ENCODE measurements at places on chromosomes 11 and 22.

DNA sequence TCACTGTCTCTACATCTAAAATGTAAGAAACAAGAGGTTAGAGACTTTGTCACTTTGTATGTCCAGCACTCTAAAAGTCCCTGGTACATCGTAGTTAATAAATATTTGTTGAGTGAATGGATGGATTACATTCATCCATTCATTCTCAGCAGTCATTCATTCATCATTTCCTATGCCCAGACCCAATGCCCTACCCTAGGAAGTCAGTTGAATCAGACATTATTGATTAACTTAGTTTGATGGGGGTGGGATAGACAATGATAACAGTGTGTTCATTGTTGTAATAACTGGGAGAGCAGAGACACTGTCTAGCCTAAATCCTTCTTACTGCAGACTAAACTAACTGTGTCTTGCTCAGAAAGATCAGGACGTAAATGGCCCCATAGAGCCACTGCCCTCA lies 1.2 kb upstream of the CENPM start:
- DNase-seq = no peak
- H3K27ac ChIP-seq = no peak overlapping the region
- H3K4me3 ChIP-seq = no peak overlapping the region
- H3K4me1 ChIP-seq = peaks cover 47% of the 10 kb centered on the region

DNA sequence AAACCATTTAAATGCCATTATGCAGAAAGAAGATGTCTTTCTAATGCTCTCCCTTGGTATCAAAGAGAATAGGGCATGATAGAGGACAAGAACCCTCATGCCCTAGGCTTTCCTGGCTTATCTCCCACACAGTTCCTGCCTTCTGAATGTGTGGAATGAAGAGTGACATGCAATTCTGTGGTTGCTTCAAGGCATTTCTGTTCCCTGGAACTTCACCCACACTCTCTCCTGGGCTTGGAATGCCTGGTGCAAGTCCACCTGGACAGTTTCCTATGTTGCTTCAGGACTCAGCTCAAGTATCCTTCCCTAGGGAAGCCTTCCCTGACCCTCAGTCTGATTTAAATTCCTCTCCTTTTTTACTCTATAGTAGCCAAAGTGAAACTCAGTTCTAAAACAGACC lies 53.8 kb upstream of the DRD2 start:
- H3K27me3 ChIP-seq = peaks cover 4% of the 10 kb centered on the region
- H3K4me3 ChIP-seq = no peak overlapping the region
- DNase-seq = no peak
- no peak overlapping the region for H3K27ac ChIP-seq
- peaks cover 6% of the 10 kb centered on the region for H3K4me1 ChIP-seq

- H3K4me3 ChIP-seq = peak overlapping the region; percentile 66
- H3K36me3 ChIP-seq = no peaks in the 10 kb centered on the region
- H3K27ac ChIP-seq = no peak overlapping the region
- peaks cover 22% of the 10 kb centered on the region for H3K27me3 ChIP-seq
Measured at GRCh38 chr11:76669901-76670484, 554 bp downstream of the LRRC32 start.

- DNase-seq = no peak
- H3K27me3 ChIP-seq = no peaks in the 10 kb centered on the region
- H3K27ac ChIP-seq = peak overlapping the region; percentile 23
- peaks cover 17% of the 10 kb centered on the region for H3K4me1 ChIP-seq
Measured at GRCh38 chr11:117064275-117064674, 34.0 kb downstream of the SIK3 start.

DNA sequence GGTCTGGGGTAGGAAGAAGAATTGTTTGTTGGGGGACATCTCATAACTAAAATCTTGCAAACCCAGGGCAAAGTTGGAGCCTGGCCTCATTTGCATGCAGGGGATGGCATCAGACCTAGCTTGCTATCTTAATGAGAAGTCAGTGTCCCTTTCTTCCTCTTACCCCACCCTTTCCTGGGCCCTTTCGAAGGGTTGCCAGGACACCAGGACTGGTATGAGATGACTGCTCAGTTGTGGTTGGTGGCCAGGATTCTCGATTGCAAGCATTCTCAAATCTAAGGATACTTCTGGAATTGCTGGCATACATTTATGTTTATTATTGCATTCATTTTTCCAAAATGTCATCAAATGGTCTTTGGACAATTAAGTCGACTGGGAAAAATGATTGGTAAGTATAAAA lies 131.0 kb downstream of the SLC1A2 start:
- DNase-seq = no peak
- no peaks in the 10 kb centered on the region for H3K36me3 ChIP-seq
- H3K27ac ChIP-seq = no peak overlapping the region
- H3K27me3 ChIP-seq = no peaks in the 10 kb centered on the region
- no peaks in the 10 kb centered on the region for H3K4me1 ChIP-seq

DNA sequence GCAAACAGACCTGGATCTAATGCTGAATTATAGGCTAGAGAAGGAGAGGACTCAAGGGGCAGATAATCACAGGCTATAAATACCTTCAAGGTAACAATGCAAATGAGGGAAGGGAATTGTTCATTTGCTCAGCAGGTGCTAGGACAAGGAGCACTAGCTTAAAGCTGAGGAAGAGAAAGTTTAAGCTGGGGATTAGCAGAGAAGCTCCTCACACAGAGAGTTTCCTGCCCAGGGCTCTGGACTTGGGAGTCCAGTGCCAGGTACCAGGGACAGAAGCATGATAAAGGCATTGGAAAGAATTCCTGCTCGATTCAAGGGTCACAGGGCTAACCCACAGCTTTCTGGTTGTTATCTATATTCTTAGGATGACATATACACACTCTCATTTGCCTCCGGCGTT lies 509.9 kb downstream of the NTM start:
- H3K4me3 ChIP-seq = no peak overlapping the region
- H3K27me3 ChIP-seq = no peaks in the 10 kb centered on the region
- H3K36me3 ChIP-seq = no peaks in the 10 kb centered on the region
- no peak for DNase-seq
- H3K27ac ChIP-seq = no peak overlapping the region

GRCh38 chr11:65860278-65861164 lies at the start of gene MUS81:
Gene MUS81 (plus strand): TSS chr11:65860433. CDS start chr11:65860754, 321 bp downstream.
- H3K36me3 ChIP-seq = peaks cover 35% of the 10 kb centered on the region
- peaks cover 21% of the 10 kb centered on the region for H3K4me1 ChIP-seq
- peak within 1 kb of the TSS; percentile 98 for H3K27ac ChIP-seq
- DNase-seq = peak; percentile 99
- H3K4me3 ChIP-seq = peak within 1 kb of the TSS; percentile 90

DNA sequence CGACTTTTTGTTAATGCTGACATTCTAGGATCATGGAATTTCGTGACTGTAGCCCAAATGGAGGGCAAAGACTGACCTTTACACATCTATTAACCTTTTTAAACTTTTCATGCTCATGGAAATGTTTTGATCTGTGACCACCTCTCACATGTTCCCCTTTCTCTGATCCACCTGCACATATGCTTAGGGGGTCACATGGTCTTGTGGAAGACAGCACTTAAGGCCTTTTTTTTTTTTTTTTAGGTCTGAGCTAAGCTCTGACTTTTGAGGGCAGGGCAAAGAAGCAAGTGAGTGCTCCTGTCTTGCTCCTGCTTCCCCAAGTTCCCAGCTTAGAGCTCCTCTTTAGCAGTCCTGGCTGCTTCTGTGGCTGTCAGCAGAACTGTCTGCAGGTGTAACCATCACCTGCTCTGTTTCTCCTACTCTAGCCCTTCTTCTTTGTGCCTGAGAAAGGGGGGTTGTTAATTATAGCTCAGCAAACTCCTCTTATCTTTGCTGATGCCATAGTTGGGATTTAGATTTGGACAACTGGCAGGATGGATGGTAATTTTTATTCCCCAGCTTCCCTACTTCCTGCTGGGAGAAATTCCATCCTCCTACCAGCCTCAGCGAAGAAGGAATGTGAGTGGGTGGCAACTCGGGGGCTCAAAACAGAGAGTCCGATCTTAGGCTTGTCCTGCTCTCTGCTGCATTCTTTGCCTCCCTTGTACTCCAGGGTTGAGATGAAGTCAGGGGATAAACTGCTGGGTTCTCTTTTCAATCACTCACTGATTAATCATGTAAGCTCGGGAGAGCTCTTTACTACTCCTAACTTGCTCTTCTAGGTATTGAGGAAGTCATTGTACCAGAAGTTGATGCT lies 64.4 kb downstream of the GRAMD1B start:
- no peak overlapping the region for H3K4me3 ChIP-seq
- H3K36me3 ChIP-seq = no peaks in the 10 kb centered on the region
- H3K4me1 ChIP-seq = peaks cover 31% of the 10 kb centered on the region
- H3K27me3 ChIP-seq = no peaks in the 10 kb centered on the region

GRCh38 chr11:72007587-72007986 lies 8.9 kb downstream of the IL18BP start:
- no peaks in the 10 kb centered on the region for H3K4me1 ChIP-seq
- no peak overlapping the region for H3K27ac ChIP-seq
- no peak for DNase-seq
- H3K4me3 ChIP-seq = no peak overlapping the region
- peaks cover 65% of the 10 kb centered on the region for H3K36me3 ChIP-seq
- no peaks in the 10 kb centered on the region for H3K27me3 ChIP-seq

GRCh38 chr11:7973011-7973410 lies 7.8 kb upstream of the NLRP10 start:
- no peak overlapping the region for H3K4me3 ChIP-seq
- DNase-seq = no peak
- H3K4me1 ChIP-seq = peaks cover 42% of the 10 kb centered on the region
- H3K27ac ChIP-seq = no peak overlapping the region
- H3K36me3 ChIP-seq = peaks cover 6% of the 10 kb centered on the region

GRCh38 chr11:130705670-130706421 lies 210.4 kb downstream of the SNX19 start:
- no peak overlapping the region for H3K4me3 ChIP-seq
- no peak overlapping the region for H3K27ac ChIP-seq
- no peaks in the 10 kb centered on the region for H3K36me3 ChIP-seq
- H3K4me1 ChIP-seq = no peaks in the 10 kb centered on the region
- no peak for DNase-seq

GRCh38 chr11:120882175-120882574 lies 141.7 kb upstream of the TBCEL start:
- no peak overlapping the region for H3K4me3 ChIP-seq
- no peaks in the 10 kb centered on the region for H3K27me3 ChIP-seq
- peaks cover 12% of the 10 kb centered on the region for H3K4me1 ChIP-seq
- H3K36me3 ChIP-seq = no peaks in the 10 kb centered on the region
- DNase-seq = no peak

DNA sequence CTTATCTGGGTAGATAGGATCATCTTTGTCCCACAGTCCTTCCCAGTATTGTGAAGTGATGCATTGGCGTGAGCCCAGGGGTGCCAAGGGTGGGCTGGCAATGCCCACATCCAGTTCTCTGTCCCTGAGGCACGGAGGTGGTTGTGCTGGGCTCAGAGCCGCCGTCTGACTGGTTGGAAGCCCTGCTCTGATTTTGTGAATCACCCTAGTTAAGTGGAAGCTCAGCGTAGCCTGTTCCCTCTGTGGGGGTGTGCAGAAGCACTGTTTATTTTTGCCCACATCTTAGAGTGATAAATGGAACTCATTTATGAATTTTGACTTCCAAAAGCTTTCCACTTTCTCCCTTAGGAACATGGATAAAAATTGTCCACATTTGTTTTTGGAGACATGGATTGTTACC lies 13.6 kb downstream of the BCR start:
- H3K4me3 ChIP-seq = no peak overlapping the region
- peaks cover 66% of the 10 kb centered on the region for H3K4me1 ChIP-seq
- H3K27me3 ChIP-seq = no peaks in the 10 kb centered on the region
- DNase-seq = no peak

- no peaks in the 10 kb centered on the region for H3K36me3 ChIP-seq
- H3K4me3 ChIP-seq = no peak overlapping the region
- peaks cover 34% of the 10 kb centered on the region for H3K4me1 ChIP-seq
- no peak for DNase-seq
Measured at GRCh38 chr11:119832202-119832935, 103.4 kb upstream of the NECTIN1 start.

DNA sequence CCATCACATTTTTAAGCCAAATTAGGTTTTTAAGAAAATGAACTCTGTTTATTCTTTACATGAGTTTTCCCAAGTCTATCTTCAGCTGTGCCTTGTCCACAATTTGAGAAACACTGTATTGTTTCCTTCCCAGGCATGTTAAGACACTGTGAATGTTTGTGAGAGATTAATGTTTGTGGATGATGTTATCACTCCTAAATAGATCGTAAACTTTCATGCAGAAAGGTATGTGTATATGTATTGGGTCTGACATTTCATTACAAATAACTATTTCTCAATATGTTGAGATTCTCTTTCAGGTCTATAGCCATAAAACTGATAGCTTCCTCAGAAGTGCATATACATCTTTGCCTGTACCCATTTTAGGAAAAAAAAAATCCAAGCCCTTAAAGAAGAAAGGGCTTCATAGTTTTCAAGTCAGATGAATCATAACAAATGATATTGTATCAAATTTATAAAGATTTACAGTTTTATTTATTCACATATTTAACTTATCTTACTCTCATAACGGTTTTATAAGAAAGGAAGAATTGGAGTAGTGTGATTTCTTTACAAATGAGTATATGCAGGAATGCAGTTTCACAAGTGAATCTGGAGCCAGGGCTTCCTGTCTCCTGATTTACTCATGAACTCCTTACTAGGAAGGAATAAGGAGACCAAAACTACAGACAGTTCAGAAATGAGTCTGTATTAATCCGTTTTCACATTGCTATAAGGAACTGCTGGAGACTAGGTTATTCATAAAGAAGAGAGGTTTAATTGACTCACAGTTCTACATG lies 11.2 kb downstream of the OR8D1 start:
- peak overlapping the region; percentile 86 for H3K27ac ChIP-seq
- DNase-seq = no peak
- H3K4me3 ChIP-seq = no peak overlapping the region

DNA sequence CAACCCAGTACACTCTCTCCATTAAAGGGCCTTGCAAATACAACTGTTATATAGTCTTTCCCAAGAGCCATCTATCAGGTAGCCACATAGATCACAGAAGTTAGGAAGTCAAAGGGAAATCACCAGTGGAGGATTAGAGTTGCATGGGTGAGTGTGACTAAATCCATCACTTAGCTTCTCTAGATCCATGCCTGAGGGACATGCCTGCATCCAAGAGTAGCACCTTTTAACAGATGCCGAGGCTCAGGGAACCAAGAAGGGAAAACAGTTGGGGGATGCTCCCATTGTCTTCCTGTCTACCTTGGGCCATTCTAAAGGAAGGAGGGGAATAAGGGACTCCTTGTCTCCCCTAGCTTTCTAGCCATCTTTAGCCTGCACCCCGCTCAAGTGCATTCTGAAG lies 77.9 kb downstream of the XRRA1 start:
- H3K27me3 ChIP-seq = no peaks in the 10 kb centered on the region
- H3K4me3 ChIP-seq = no peak overlapping the region
- no peak for DNase-seq

GRCh38 chr11:85062659-85063058 lies 564.5 kb downstream of the DLG2 start:
- no peaks in the 10 kb centered on the region for H3K27me3 ChIP-seq
- H3K4me3 ChIP-seq = no peak overlapping the region
- DNase-seq = no peak
- H3K4me1 ChIP-seq = no peaks in the 10 kb centered on the region
- H3K36me3 ChIP-seq = no peaks in the 10 kb centered on the region

- DNase-seq = peak; percentile 94
- no peaks in the 10 kb centered on the region for H3K36me3 ChIP-seq
- H3K4me3 ChIP-seq = peak overlapping the region; percentile 79
Measured at GRCh38 chr11:58927393-58928106, 11.7 kb upstream of the GLYATL1 start.

GRCh38 chr22:49350441-49351121 lies 477.1 kb downstream of the BRD1 start:
- peaks cover 4% of the 10 kb centered on the region for H3K4me1 ChIP-seq
- H3K27ac ChIP-seq = no peak overlapping the region
- H3K36me3 ChIP-seq = no peaks in the 10 kb centered on the region
- peak; percentile 8 for DNase-seq

GRCh38 chr11:93840981-93841380 lies 9.4 kb downstream of the VSTM5 start:
- H3K4me3 ChIP-seq = no peak overlapping the region
- H3K4me1 ChIP-seq = peaks cover 2% of the 10 kb centered on the region
- H3K27ac ChIP-seq = no peak overlapping the region
- H3K36me3 ChIP-seq = no peaks in the 10 kb centered on the region
- H3K27me3 ChIP-seq = no peaks in the 10 kb centered on the region
